ENCODE measurements at places on chromosomes 3 and 15.

GRCh38 chr3:61646360-61646759, 85.0 kb downstream of the PTPRG start:
- DNase-seq, result no peak

GRCh38 chr15:23033979-23034378, 5.4 kb downstream of the TUBGCP5 start:
- no peak for DNase-seq

DNA sequence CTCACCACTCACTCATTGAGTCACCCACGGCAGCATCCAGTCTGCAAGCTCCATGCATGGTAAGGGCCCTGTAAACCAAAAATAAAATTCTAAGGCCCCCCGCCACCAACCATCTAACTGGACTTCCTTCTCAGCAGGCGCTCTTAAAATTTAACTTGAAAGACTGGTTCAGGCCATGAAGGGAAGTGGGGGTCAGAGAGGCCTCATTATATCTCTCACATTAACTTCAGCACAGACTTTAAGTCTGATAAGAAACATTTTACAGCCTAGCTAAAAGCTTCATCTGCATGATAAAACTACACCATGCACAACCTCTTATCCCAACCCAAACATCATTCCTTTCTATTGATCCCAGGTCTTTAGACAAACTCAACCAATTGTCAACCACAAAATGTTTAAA, 38.5 kb downstream of the FBLN2 start:
- no peak for DNase-seq

- no peak for DNase-seq
These were observed 57.3 kb upstream of the ROPN1 start for GRCh38 chr3:124048967-124049798.

- DNase-seq, result no peak
These were observed 148.9 kb upstream of the IL12A start for GRCh38 chr3:159839561-159840379.

DNA sequence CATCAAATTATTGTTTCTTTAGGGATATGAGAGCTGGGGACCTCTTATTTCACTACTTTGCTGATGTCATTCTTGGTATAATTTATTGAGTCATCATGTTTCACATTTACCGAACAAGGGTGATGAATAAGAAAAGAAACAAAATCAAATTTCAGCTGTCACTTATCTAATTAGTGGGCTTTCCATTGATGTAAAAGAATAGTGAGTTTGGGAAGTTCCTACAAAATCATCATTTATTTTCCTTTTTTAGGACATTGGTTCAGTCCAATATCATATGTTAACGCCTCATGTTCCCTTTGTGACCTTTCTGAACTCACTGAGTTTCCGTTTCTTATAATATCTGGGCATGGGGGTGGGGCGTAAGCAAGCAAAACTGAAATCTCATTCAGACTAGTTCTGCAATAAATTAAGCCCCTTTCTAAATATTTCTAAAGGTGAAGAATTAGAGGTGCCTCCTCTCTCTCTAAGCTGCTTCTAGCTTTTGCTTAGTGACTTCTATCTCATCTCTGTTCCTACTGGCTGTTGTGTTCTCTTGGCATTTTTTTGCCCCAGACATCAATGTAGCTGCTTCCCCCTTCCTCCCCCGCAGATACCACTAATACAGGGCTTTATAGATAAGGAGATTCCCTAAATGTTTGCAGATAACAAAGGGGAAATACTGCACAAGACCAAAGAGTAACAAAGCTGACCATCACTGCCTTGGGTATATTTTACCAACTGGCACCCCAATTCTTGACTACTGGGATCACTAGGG, 238.0 kb upstream of the CTNNB1 start:
- DNase-seq, result no peak

DNA sequence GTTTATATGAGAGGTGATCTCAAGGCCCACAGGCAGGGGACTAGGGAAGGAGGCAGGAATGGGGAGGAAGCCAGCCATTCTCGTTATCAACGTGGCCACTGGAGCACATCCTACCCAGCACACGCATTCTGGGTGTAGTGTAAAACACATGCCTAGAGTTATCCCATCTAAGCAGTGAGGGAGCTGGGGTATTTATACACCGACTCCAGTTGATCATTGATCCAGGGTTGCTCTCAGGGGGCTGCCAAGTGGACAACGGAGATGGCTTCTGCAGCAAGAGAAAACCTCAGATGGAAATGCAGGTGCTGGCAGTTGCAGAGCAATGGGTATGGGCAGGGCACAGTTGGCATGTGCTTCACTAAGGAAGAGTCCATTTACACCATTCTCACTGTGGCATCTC, 30.4 kb upstream of the SYNM start:
- no peak for DNase-seq

Measured in suppressor macrophage (primary cell).